Activated CD8-positive, alpha-beta memory T cell treated with anti-CD3 and anti-CD28 coated beads, Interleukin-2, amount 10 ng/mL, durations not matched to agents 7 days and 5 days (primary cell): ENCODE measurements at places on chromosomes 5 and 9.

DNA sequence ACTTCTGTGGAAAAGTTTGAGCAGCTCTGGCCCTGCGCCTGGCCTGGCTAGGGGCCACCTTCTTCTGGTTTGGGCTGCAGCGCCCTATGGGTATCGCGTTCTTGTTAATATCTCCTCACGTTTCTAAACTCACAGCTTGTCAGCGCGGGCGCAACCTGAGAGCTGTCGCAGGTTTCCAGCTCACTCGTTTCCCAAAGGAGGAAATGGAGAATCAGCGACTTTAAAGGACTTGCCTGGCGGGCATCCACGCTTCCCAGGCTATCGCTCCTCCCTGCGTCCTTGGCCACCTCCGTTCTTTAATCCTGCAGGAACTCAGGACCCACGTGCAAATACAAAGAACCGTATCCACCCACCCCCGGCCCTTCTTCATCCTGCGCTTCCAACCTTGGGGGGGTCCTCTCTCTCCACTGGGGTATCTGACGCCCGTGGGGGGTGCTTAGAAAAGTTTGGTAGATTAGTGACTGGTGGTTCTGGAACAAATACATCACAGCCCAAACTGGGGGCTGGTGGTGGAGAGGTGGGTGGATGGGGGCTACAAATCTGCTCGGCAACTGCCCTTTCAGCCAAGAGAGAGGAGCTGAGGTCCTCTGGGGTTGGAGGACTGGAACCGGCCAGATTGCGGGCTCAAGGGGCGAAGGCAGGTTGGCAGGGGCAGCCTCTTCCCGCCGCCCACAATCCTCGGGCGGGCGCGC lies 578 bp upstream of the PSAT1 start:
- no peak for DNase-seq

DNA sequence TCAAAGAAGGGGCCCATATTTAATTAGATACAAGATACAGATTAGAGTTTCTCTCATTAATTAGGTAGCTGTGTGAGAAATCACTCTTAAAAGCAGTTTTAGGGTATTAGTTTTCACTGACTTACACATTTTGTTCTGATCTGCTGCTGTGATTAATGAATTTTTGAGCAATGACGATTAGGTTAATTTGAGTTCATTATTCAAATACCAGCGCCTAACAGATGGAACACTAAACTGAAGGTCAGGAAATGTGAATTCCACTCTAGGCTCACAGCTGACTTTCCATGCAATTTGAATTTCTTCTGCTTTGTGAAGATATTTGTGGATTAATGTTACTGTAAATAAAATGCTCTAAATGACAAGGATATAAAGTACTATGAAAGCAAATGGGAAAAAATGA lies 380.6 kb downstream of the ADGRV1 start:
- DNase-seq, result no peak

GRCh38 chr5:171615705-171616640 lies 169.6 kb upstream of the SMIM23 start:
- DNase-seq, result no peak

DNA sequence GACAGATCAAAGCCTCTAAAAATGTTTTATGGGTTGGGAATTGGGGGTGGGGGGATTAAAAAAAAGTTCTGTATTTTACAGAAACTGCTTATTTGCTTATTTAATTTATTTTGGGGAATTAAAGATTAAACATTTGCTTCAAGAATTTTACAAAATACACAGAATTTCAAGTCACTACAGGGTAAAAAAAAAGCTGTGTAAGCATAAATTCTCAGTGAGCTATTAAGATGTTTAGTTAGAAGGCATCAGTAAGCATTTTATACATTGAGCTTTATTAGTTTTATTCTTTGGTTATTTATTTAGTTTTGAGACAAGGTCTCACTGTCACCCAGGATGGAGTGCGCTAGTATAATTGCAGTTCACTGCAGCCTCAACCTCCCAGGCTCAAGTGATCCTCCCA lies 5.2 kb downstream of the BDP1 start:
- no peak for DNase-seq

- no peak for DNase-seq
Measured at GRCh38 chr5:79456400-79456799, 57.5 kb downstream of the HOMER1 start.

DNA sequence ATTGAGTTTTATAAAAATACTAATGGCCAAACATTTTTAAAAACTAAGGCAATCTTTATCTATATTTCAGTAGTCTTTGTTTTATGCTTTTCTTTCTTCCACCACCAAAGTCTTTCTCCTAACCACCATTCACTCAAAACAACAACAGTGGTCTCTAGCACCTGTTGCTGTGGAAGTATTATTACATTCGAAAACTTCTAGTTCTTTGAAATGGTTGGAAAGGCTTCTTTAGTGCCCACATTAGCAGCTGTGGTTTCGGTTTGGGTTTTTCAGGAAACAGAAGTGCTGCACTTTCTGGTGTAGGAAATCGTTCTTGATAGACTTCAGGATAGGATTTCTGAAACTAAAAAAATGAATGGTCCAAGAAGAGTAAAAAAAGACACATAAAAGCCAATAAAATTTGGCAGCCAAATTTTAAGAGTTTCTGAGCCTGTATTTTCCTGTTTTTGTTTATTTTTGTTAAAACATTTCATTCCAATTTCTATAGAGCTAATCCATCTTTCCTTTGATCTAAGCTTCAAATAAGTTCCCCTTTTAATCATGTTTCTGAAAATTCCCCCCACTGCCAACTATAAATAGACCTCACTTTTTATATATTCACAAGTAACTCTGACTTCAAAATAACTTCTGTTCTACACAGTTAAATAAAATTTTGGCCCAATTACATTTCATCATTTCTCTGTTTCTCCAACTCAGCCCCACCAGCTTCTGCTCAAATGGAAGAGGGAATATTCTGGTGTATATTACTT lies 102.2 kb downstream of the DEPDC1B start:
- DNase-seq, result peak; percentile 62
